NCI-H2107 (cell line): ENCODE measurements at places on chromosomes 16 and 17.

DNA sequence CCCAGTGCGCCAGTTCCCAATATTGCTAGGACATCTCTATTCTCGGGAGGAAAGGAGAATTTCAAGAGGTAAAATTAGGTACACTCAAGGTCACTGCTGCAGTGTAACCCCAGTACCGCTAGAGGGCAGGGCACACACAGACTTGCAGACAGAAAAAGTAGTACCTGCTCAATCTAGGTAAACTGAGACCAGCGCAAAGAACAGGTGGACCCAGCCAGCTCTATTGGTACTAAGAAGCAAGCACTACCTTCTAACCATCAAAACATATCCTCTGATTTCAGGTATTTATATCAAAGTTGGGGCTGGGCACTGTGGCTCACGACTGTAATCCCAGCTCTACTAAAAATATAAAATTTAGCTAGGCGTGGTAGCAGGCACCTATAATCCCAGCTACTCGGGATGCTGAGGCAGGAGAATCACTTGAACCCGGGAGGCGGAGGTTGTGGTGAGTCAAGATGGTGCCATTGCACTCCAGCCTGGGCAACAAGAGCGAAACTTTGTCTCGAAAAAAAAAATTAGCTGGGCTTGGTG lies 3.6 kb upstream of the WDR81 start:
- no peak for DNase-seq

GRCh38 chr17:37180376-37180775 lies 195.4 kb upstream of the C17orf78 start:
- no peak for DNase-seq

- DNase-seq: no peak
These were observed 7.4 kb downstream of the NDRG4 start for GRCh38 chr16:58507195-58507962.

GRCh38 chr16:30743716-30744115 lies 4.5 kb upstream of the PHKG2 start:
- no peak for DNase-seq

DNA sequence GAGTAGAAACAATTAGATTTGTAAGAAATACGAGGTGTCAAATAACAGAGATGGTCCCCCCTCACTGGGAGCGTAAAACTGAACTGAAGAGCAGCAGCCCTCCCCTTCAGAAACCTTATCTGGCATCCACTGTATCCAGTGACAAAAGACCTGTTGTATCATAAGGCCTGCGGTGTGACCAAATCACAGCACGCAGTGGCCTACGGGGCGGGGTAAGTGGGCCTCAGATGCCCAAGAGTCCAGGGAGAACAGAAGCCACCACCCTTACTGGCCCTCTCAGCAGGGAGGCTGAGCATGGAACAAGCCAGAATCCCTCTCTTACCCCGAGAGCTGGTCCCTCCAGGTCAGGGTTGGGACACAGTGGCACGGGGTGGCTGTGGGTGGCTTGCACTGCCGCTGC lies 5.5 kb downstream of the JMJD6 start:
- DNase-seq: no peak

- DNase-seq: no peak
These were observed 1.1 kb upstream of the WBP2 start for GRCh38 chr17:75856062-75856756.

- DNase-seq: no peak
These were observed 252.2 kb downstream of the CPPED1 start for GRCh38 chr16:12551530-12551929.
